CD4-positive, CD25-positive, alpha-beta regulatory T cell (primary cell): ENCODE measurements at places on chromosomes 12 and 14. TPM values are rescaled to one million over a fixed set of nuclear protein-coding genes. Genes with fewer than 3 reads are reported as not detected.

NUMB gene
- polyA plus RNA-seq = 32.9 TPM

FAM90A1 gene
- polyA plus RNA-seq = not detected

SPPL3 gene
- 34.0 TPM for polyA plus RNA-seq

KCNC2 gene
- not detected for polyA plus RNA-seq

FGF6 gene
- polyA plus RNA-seq = not detected

MSI1 gene
- polyA plus RNA-seq = not detected

GLS2 gene
- 3.9 TPM for polyA plus RNA-seq

RAB21 gene
- polyA plus RNA-seq = 29.9 TPM

FICD gene
- polyA plus RNA-seq = 0.79 TPM

SLC10A1 gene
- polyA plus RNA-seq = 0.21 TPM

OVCH1 gene
- polyA plus RNA-seq = not detected

SLCO1B3 gene
- polyA plus RNA-seq = not detected

FAM181A gene
- polyA plus RNA-seq = not detected

- DNase-seq = no peak
Measured at GRCh38 chr12:108410689-108411088, 71.6 kb upstream of the CMKLR1 start.

- DNase-seq = no peak
Measured at GRCh38 chr14:54278087-54278486, 118.7 kb upstream of the CDKN3 start.

DNA sequence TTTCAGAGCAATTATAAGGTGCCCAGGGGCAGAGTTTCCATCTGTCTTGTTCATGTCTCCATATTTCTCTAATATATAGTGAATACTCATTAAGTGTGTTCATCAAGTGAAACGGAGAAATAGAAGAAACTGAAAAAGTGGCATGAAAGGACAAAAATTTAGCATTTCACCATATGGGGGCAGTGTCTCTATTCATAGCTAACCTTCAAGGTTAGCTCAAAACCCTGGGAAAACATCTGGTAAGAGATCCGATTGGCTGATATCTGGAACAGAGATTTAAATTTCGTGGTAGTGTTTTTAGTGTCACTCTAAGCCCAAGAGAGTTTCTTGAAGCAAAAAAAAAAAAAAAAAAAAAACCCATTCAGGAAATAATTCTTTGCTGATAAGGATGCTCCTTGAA, 367.5 kb downstream of the DAD1 start:
- DNase-seq = no peak

- no peak for DNase-seq
Measured at GRCh38 chr12:93567174-93567573, 5.3 kb upstream of the SOCS2 start.

- DNase-seq = no peak
Measured at GRCh38 chr12:84561351-84561750, 351.2 kb downstream of the SLC6A15 start.

GRCh38 chr12:116955382-116956021, 44.8 kb downstream of the FBXW8 start:
- DNase-seq = peak; percentile 55

DNA sequence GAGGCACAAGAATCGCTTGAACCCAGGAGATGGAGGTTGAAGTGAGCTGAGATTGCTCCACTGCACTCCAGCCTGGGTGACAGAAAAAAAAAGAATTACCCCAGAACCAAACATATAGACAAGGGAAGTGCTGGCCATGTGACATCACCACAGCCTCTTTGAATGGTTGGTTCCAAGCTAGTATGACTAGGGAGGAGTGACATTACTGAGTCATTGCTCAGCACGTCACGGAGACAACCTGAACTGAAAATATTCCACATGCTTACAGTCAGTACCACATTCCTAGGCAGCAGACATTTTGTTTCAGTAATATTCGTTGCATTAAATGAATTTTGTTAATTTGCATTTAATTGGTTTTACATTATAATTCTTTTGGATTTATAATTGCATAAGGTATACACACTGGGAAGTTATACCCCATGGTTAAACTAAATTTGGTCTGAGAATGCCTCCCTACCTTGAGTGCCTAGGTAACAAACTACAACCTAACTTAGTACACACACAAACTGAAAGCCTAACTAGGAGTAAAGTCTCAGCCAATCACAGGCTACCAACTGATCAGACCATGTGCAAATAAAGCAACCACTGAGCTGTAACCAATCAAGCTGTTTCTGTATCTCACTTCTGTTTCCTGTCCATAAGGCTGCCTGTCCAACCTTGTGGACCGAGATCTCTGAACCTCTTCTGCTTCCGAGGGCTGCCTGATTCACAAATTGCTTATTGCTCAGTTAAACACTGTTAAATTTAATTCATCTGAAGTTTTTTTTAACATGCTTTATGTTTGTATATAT, 164.4 kb downstream of the CAND1 start:
- no peak for DNase-seq

DNA sequence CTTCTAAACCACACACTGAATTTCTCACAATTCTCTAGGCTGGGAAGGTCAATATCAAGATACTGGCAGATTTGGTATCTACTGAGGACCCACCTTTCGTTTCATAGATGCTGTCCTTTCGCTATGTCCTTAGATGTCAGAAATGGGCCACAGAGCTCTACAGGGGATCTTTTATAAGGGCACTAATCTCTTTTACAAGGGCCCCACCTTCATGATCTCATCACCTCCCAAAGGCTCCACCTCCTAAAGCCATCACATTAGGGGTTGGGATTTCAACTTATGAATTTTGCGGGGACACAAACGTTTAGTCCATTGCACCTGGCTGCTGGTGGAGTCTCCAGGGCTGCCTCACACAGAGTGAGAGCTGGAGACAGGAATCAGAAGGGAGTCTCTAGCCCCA, 79.9 kb downstream of the ACACB start:
- DNase-seq = no peak

DNA sequence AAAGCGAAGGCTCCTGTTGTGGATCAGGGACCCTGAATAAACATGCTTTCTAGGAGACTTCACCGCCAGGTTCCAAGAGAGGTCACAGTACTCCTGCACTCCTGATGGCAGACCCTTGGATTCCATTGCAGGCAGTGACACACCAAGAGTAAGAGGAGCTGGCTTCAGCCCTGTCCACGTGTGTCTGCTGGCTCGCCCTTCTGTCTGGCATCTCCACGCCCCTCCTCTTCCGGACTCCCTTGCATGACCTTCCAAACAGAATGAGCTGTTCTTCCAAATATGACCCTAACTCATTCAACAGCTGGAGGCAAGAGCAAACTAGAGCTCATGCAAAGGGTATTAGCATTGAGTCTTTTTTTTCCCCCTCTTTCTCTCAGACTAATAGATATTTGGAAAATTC, 233.0 kb upstream of the PLEKHG7 start:
- DNase-seq = no peak

DNA sequence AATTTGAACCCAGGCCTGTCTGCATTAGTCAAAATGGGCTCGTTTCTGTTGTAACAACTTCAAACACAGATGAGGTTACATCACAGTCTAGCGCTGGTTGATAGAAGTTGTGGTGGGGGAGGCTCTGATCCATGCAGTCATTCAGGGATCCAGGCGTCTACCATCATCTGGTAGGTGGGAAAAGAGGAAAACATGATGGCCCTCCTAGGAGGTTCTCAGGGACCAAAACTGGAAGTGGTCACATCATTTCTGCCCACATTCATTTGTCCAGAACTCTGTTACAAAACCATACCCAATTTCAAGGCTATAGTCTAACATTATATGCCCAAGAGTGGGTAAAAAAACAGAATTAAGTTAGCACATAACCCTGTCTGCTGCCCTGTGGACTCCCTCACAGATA, 135.1 kb downstream of the PHETA1 start:
- DNase-seq = no peak

- DNase-seq = no peak
Measured at GRCh38 chr12:53726946-53727309, 324 bp downstream of the CALCOCO1 start.

- no peak for DNase-seq
Measured at GRCh38 chr14:33811721-33812120, 139.2 kb downstream of the EGLN3 start.

DNA sequence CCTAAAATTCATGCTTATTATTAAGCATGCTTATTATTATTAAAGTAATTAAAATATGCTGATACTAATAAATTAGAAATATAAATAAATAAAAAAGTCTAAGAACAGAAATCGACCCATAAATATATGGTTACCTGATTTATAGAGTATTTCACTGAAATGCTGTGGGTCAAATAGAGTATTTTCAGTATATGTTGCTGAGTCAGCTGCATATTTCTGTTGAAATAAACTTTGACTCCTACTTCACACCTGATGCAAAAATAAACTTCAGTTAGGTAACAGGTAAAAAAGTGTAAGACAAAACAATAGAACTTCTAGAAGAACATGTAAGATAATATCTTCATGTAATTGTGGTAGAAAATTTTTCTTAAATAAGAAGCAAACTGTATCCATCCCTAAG, 967.9 kb downstream of the TRHDE start:
- DNase-seq = no peak

DNA sequence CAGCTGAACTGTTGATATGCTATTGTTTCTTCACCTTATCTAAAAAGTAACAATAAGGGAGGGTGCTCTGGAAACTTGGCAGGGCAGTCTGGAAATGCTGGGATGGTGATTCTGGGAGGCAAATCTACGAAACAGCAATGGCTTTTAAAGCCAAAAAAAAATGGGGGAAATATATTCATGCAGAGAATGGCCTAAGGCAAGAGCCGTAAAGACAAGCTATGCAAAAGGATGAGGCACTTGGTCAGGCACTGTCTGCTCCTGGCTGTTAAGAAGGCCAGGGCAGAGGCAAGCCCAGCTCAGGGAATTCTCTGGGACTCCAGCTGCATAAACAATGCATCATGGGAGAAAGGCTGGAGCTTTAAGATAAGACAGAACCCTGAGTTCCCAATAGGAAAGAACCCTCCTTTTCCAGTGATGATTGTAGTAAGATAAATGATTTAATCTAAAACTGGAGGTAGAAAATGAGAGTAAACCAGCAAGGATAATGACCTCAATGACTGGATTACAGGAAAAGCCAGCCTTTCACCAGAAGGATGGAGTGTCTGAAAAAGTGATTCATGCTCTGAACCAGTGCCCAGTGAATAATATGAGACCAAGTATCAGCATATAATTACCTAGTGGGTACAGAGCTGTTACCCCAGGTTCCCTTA, 46.0 kb downstream of the ITPR2 start:
- DNase-seq = no peak

DNA sequence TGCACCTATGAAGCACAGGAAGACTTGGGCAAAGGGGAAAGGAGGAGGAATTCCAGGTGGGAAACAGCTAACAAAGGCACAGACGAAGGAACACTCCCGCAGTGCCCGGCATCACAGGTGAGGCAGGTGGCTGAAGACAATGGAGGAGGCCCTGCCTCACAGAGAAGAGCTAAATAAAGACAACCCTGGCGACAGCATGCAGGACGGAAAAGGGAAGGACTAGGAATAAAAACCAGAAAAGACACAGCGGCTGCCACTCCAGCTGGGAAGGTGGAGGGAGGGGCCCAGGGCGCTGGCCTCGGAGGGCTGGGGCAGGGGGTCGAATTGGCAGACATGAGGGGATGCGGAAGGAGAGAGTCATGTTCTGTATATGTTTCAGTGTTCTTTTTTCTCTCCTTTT, 43.0 kb upstream of the ANO2 start:
- DNase-seq = no peak

GRCh38 chr12:19965196-19966038, 402.9 kb upstream of the PDE3A start:
- DNase-seq = no peak

GRCh38 chr14:62209287-62209899, 447.2 kb downstream of the SNAPC1 start:
- no peak for DNase-seq

- no peak for DNase-seq
Measured at GRCh38 chr12:87520968-87521367, 508.2 kb downstream of the C12orf50 start.

DNA sequence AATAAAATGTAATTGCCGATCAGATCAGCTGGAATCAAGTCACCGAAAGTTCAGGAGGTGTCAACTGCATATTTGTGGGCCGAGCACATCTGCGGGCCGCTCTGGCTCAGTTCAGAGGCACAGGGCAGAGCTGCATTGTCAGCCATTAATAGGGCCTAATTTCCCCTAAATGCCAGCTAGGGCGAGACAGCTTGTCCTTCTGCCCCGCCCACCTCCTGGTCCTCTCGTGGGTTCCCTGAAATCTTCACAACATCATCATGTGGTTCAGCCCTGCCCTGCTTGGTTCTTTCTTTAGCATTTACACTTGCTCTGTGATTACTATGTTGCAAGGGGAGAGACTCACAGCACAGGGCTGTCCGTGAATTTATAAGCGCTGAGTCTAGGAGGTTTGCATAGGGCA, 148.9 kb downstream of the CHST11 start:
- no peak for DNase-seq

DNA sequence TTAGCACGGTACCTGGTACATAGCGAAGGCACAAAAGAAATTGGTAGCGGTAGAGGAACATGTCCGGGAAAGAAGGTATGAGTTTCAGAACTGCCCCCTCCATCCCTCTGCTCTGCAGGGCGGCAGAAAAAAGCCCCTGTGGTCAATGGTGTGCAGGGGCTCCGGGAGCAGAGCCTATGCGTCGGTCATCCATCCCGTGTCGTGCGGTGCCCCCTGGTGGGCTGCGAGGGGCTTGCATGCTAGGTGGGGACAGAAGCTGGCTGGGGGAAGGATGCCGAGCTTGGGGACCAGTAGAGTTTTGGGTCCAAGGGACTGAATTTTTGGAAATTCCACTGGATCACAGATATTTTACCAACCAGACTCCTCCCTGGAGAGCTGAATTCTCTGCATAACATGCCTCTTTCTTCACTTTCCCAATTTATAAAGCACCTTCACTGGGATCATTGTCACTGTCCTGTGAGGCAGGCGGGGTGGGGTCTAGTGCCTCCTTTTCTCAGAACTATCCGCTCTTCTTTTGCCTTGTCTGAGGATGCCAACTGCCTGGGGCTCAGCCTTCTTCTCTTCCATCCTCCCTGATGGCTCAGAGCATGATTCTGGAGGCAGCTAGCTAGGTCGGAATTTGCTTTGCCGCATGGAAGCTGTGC, 148.7 kb downstream of the SMOC1 start:
- DNase-seq = peak; percentile 5

GRCh38 chr12:15563663-15564062, 225.5 kb downstream of the EPS8 start:
- peak; percentile 34 for DNase-seq

GRCh38 chr14:52856139-52856538, 64.7 kb upstream of the GNPNAT1 start:
- no peak for DNase-seq

GRCh38 chr14:24314377-24315193, 3.3 kb downstream of the LTB4R start:
- peak; percentile 16 for DNase-seq

- peak; percentile 50 for DNase-seq
Measured at GRCh38 chr14:71267007-71267513, 359.8 kb downstream of the PCNX1 start.

- DNase-seq = peak; percentile 71
Measured at GRCh38 chr14:61403411-61403810, 82.0 kb downstream of the PRKCH start.

GRCh38 chr14:90698379-90698869, 117.8 kb downstream of the TTC7B start:
- DNase-seq = no peak

DNA sequence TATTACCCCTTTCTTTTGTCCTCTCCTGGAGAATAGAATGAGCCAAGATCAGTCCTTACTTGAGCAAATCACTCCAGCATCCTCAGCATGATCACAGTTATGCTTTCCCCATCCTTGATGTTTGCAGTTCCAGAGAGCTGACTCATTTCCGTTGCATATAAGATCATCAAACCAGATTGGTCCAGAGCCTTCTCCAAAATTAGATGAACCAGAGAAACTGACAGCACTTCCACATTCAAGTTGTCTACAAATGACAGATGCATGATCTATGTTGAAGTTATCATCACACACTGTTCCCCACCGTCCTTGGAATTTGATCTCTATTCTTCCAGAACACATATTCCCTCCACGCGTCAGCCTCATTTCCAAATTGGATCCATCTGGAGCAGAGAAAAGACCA, 4.8 kb downstream of the CD163 start:
- DNase-seq = no peak
